ENCODE measurements at places on chromosomes 6 and 20.

- DNase-seq = no peak
Observed at GRCh38 chr6:27922949-27923348, 10.8 kb upstream of the OR2B2 start.

- no peak for DNase-seq
Observed at GRCh38 chr20:35491823-35492222, 36.4 kb downstream of the CEP250 start.

GRCh38 chr20:57728762-57729161, 18.9 kb upstream of the PMEPA1 start:
- no peak for DNase-seq

GRCh38 chr20:45432294-45432693, 16.4 kb downstream of the PIGT start:
- no peak for DNase-seq

DNA sequence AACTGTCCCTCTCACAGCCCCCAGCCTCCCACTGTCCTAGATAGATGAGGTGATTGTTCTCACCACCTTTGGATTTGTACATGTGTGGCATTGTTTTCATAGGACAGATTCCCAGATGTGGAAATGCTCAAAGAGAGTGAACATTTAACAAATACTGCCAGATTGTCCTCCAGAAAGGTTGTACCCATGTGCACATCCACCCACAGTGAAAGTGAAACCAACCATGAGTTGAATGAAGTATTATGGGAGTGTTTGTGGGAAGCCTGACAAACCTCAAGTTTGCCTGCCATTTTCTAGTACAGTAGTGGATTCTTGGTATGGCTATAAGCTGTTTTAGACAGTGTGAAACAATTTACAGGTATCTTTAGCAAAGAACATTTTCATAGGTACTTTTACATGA, 42.7 kb downstream of the ANKRD6 start:
- no peak for DNase-seq

DNA sequence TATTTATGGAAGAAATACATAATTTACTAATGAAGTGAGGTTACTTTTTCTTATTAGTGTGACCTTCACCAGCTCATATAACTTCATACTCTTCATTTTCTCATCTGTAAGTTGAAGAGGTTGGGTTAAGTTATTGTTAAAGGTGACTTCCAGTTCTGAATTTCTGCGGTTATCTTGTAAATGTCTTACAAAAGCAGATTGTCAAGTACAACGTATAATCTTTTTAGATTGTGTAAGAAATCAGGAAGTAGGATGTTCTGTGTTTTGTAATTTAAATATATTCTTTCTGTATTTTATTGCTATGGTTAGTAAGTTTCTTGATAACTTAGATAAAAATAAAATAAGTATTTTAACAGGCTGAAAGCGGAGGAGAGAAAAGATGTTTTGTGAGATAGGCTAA, 12.0 kb downstream of the WTAP start:
- no peak for DNase-seq

- DNase-seq = no peak
Observed at GRCh38 chr6:94651239-94651638, 926.1 kb upstream of the MANEA start.

DNA sequence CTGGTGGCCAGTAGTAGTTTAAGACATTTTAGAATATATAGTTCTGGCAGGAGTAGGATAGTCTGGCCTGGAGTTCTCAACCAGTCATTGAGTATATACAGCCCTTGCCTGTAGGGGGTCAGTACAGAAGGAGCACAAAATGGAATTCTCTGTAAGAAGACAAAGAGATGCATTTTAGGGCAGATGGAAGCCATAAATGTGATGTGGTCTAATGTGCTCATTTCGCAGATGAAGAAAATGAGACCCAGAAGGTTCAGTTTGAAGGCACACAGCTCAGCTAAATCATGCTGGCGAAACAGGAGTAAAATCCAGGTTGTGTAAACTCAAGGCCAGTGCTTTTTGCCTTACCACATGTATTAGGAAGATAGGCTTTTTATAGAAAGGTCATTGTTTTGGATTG, 29.6 kb downstream of the QKI start:
- no peak for DNase-seq

- no peak for DNase-seq
Observed at GRCh38 chr20:12276011-12276673, 358.4 kb downstream of the BTBD3 start.

- DNase-seq = no peak
Observed at GRCh38 chr6:8047541-8048292, 16.5 kb downstream of the BLOC1S5 start.

DNA sequence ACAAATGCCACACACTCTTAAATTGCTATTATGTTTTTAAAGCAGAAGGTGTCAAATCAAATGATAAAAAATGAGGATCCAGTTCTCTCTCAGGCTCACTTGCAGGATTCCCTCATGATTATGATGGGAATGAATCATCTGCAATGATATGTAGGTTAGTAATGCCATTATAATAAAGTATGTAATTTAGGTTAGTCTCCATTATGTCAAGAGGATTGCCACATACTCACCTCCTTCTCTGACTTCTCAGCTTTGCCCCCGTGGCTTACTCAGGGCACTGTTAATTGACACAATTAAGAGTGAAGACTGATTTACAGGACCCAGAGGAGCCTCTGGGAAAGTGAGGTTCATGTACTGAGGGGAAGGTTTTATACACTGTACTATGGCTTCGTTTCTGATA, 591.7 kb upstream of the NRSN1 start:
- no peak for DNase-seq

DNA sequence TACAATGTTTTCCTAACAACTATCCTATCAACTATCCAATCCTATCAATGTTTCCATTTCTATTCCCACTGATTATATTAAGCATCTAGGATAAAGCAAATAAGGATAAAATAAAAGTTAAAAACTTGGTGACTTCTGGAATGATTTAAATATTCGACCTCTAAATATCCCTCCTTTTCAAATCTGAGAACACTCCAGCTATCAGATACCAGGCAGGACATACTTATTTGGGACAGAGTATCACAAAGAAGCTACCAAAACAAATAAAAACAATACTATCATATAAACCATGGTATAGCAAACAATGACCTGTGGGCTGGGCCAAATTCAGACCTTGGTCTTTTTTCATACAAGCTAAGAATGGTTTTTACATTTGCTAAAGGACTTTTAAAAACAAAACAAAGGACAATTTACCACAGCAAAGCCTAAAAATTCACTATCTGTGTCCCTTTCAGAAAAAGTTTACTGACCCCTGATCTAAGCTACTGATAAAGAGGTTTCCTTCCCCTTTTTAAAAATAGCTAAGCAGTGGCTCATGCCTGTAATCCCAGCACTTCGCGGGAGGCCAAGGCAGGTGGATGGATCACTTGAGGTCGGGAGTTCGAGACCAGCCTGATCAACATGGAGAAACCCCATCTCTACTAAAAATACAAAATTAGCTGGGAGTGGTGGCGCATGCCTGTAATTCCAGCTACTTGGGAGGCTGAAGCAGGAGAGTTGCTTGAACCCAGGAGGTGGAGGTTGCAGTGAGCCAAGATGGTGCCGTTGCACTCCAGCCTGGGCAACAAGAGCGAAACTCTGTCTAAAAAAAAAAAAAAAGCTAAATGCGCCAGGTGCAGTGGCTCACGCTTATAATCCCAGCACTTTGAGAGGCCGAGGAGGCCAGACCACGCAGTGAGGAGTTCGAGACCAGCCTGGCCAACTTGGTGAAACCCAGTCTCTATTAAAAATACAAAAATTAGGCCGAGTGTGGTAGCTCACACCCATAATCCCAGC, 6.0 kb downstream of the NUP153 start:
- no peak for DNase-seq

DNA sequence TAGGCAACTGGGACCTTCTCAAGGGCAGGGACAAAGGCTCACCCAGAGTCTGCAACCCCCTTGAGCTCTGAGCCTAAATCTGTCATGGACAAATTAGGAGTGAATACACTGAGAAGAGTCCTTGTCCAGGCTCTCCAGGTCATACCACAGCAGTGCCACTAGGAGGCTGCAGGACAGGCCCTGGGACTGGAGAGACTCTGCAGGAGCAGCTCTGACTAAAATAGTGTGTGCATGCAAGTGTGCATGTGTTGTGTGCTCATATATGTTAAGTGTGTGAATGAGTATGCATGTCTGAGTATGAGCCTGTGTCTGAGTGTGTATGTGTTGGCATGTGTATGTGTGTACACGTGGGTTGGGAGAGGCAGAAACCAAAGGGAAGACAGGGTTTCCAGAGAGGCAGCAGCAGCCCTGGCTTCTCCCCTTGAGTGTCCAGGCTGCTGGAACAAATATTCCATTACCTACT, 27.1 kb downstream of the MRPL14 start:
- DNase-seq = no peak

DNA sequence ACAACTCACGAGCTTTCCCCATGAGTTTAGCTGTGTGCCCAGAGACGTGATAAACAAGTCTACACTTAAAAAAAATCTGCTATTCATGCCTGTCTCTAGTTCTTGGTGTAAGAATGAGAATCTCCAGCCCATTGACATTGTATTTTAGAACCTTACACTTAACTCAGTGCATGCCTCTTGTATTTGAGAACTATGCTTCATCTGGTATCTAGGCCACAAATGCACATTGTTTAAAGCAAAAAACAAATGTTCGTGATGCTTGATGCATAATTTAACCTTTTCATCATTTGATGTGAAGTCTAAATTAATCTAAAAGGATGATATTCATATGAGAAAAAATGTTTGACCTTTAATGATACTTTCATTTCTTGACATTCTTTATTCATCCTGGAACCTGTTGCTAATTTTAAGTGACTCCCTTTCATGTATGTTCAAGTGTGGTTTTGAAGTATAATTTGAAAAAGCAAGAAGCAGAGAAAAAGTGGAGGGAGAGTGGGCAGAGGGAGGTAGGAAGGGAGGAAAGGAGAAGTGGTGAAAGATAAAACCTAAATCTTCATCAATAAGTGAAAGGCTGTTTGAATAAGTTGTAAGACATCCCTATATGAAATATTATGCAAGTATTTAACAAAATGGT, 116.9 kb downstream of the PFDN4 start:
- no peak for DNase-seq

DNA sequence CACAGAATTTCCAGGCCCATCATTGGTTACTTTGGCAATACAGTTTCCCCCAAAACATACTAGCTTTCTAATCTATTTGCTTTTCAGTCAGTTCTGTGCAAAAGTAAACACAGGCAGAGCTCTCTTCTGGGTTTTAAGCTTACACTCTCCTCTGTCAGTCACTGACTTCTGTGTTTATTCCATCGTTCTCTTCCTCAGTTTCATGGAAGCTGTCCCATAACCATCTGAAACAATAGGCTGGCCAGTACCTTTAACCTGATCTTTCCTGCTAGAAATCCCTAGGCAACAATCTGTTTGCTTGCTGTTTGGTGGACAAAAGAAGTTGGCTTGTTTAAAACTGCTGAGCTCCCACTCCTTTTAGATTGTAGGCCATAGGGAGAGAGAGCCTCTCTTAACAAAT, 431.5 kb downstream of the HACE1 start:
- no peak for DNase-seq

- no peak for DNase-seq
Observed at GRCh38 chr6:127539272-127539671, 20.1 kb upstream of the MTCL3 start.

DNA sequence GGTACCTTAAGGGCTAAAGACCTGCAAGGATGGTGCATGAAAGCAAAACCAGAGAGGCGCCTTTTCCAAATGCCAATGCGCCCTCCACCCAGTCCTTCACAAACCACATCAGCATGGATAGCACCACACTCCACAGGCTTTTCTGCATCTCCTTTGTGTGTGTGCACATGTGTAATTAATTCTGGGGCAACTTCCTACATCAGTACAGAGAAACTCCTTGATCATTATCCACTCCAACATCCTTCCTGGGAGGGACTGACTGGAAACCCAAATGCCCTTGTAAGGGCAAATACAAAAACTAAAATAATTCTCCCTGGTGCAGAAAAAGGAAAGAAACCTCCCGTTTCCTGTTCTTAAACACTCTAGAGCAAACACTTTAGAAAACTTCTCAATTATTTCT, 10.8 kb downstream of the SLC52A3 start:
- DNase-seq = no peak

DNA sequence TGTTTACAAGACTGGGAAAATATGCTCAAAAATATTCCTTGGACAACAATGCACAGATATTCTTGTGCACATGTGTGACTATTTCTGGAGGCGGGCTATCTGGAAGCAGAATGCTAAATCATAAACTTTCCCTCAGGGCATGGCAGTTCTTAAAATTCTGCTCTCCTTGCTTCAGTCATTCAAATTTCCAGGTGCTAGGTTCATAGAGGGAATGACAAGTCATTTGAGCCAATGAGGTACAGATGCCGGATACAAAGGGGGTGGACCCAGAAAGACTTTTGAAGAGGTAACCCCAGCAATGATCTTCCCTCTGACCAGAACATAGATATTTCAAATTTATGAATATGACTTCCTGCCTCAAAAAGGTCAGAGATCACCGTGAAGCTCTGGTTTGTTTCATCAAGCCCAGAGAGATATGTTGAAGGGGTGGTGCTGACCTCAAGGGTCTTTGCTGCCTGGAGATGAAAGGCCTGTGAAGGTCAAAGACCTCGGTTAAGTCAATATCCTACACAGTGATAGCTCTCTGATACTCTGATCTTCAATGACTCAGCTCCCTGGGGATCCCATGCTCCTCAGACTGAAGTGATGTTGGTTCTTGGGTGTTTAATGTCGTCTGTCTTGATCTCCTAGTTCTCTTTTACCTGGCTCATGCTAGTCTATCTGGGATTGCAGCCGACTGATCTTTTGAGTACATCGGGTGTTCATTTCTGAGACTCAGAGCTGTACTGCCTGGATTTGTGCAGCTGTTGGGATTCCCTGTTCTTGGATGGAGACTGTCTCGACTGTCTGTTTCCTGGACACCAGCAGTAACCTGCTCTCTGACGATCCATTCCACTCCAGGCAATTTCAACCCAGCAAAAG, 47.5 kb upstream of the TSHZ2 start:
- DNase-seq = no peak

DNA sequence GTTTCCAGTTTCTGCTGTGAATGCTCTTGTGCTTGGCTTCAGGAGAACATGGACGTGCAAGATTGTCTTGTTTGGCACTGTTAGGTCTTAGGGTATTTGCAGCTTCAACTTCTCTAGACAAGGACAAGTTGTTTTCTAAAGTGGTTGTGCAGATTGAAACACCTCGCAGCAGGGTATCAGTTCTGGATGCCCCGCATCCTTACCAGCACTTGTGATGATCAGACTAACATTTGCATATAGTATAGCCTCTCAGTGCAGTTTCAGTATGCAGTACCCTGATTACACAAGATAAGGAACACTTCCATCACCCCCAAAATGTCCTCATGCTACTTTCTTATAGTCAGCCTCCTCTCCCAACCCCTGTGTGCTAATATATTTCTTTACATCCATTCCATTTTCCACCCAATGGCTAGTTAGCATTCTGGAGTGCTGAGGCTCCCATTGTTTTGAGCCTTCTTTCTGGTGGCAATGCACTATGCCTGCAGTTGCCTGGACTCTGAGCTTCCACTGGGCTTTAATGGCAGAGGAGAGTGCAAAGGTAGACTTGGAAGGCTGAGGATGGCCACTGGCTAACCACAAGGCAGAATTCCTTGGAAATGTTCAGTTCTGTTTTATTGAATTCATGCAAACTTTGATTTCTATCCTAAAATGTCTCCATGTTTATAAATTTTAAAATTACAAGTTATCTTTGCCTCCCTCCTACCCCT, 35.4 kb downstream of the KIF3B start:
- DNase-seq = no peak

GRCh38 chr20:31707994-31708735, 14.5 kb downstream of the BCL2L1 start:
- DNase-seq = no peak

GRCh38 chr20:31806564-31807355, 12.4 kb upstream of the MYLK2 start:
- DNase-seq = no peak

- no peak for DNase-seq
Observed at GRCh38 chr6:26389349-26389894, 6.5 kb downstream of the BTN2A2 start.

- DNase-seq = no peak
Observed at GRCh38 chr6:20740088-20740487, 205.8 kb downstream of the CDKAL1 start.
